T-helper 17 cell (primary cell): ENCODE measurements at places on chromosomes 2 and 18.

DNA sequence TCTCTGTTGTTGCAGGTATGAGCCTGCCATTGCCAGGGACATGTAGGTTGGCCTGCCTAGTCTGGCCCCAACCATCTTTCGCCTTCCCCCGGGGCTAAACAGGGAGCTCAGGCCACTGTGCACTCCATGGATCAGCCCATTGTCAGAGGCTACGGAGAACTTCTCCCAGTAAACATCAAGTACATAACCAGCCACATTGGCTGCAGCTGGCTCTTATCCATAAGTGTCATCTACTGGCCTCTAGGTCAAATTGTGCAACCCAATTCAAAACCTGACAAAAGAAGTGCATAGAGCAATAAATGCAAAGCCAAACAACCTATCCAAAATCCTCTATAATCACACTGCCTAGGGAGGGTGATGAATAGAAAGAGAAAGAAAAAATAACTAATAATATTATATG is 418.1 kb upstream of the DCC start:
- no peaks in the 10 kb centered on the region for H3K27me3 ChIP-seq
- no peaks in the 10 kb centered on the region for H3K4me1 ChIP-seq
- no peak overlapping the region for H3K4me3 ChIP-seq
- H3K36me3 ChIP-seq: no peaks in the 10 kb centered on the region
- no peak for DNase-seq
- H3K27ac ChIP-seq: no peak overlapping the region

- H3K36me3 ChIP-seq: peaks cover 5% of the 10 kb centered on the region
- peaks cover 48% of the 10 kb centered on the region for H3K4me1 ChIP-seq
- no peaks in the 10 kb centered on the region for H3K27me3 ChIP-seq
Measured at GRCh38 chr2:101793277-101793969, 95.9 kb downstream of the MAP4K4 start.

- peaks cover 3% of the 10 kb centered on the region for H3K36me3 ChIP-seq
- peak; percentile 39 for DNase-seq
- no peak overlapping the region for H3K27ac ChIP-seq
- H3K27me3 ChIP-seq: peaks cover 48% of the 10 kb centered on the region
- H3K4me3 ChIP-seq: no peak overlapping the region
Measured at GRCh38 chr18:8988260-8988871, 114.1 kb upstream of the NDUFV2 start.

DNA sequence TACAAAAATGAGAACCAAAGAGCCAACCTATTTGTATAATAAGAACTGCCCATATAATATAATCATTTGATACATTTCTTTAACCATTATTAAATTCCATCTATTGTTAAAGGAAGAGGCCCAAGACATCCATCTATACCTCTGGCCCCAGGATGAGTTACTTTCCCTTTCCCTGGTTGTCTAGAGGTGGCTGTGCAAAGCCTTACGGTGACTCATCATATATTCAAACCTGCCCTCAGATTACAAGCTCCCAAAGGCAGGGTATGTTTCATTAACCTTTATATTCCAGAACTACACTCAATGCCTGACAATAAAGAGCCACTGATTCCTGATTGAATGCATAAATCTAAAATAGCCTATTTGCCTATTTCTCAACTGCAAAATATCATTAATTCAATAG is 105.8 kb upstream of the PID1 start:
- DNase-seq: no peak
- H3K27me3 ChIP-seq: no peaks in the 10 kb centered on the region
- no peaks in the 10 kb centered on the region for H3K4me1 ChIP-seq
- H3K27ac ChIP-seq: no peak overlapping the region

DNA sequence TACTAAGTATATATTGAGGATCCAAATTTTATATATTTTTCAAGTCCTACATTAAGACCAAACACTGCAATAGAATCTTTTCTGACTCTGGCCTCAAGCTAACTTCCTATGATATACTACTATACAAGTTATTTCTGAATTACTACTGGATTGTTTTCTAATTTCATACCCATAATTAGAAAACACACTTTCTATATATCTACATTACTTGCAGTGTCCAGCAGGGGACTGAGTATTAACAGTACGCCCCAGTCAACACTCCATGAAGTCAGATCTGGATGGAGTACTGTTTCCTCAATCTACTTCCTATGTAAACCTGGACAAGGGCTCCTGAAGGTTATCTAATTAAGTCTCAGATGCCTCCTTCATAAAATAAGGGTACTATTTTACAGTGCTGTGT is 26.5 kb downstream of the RMP24 start:
- no peaks in the 10 kb centered on the region for H3K27me3 ChIP-seq
- H3K4me1 ChIP-seq: peaks cover 3% of the 10 kb centered on the region
- no peak overlapping the region for H3K27ac ChIP-seq
- no peaks in the 10 kb centered on the region for H3K36me3 ChIP-seq

- H3K27ac ChIP-seq: no peak overlapping the region
- H3K4me1 ChIP-seq: peaks cover 10% of the 10 kb centered on the region
- peaks cover 14% of the 10 kb centered on the region for H3K27me3 ChIP-seq
- no peak for DNase-seq
Measured at GRCh38 chr2:235394278-235394828, 99.5 kb upstream of the AGAP1 start.
